ENCODE measurements at places on chromosomes 5 and 9.

DNA sequence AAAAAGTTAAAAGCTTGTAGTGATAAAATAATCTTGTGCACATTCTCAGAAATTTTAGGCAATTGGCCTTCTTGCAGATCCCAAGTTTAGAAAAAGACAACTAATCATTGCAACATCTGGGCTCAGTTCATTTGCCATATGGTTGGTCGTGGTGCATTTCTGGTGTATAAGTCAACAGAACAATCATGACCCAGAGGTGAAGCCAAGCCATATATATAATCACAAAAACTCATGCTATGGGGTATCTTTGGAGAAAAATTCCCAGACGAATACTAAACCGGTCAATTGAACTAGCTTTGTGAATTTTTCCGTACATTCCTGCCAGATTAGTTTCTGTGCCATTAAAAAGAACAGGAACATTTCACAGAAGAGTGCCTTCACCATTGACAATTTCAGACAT is 50.3 kb downstream of the FYB1 start:
- DNase-seq: peak; percentile 57

- DNase-seq: peak; percentile 99
Observed at GRCh38 chr9:88477300-88477751, 57.7 kb upstream of the NXNL2 start.

DNA sequence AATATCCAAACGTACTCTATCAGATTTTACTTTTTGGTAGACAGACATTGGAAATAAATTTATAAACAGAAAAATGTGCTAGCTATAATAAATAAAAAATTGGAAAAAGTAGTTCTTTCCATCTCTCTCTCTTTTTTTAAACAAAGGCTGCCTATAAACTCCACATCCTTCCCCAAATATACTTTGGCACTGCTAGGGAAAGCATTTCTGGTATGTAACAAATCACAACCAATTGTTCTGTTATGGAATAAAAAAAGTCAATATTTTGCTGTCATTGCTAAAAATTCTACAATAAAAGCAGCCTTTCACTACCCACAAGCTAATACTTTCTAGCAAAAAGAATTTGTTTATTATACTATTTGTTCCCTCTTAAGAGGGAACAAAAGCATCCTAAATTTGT is 169.2 kb upstream of the TARS1 start:
- DNase-seq: peak; percentile 59

GRCh38 chr9:88187631-88188030 is 49.4 kb upstream of the SPATA31C2 start:
- peak; percentile 6 for DNase-seq

GRCh38 chr5:166845044-166845443 is 1446.4 kb upstream of the WWC1 start:
- peak; percentile 9 for DNase-seq

DNA sequence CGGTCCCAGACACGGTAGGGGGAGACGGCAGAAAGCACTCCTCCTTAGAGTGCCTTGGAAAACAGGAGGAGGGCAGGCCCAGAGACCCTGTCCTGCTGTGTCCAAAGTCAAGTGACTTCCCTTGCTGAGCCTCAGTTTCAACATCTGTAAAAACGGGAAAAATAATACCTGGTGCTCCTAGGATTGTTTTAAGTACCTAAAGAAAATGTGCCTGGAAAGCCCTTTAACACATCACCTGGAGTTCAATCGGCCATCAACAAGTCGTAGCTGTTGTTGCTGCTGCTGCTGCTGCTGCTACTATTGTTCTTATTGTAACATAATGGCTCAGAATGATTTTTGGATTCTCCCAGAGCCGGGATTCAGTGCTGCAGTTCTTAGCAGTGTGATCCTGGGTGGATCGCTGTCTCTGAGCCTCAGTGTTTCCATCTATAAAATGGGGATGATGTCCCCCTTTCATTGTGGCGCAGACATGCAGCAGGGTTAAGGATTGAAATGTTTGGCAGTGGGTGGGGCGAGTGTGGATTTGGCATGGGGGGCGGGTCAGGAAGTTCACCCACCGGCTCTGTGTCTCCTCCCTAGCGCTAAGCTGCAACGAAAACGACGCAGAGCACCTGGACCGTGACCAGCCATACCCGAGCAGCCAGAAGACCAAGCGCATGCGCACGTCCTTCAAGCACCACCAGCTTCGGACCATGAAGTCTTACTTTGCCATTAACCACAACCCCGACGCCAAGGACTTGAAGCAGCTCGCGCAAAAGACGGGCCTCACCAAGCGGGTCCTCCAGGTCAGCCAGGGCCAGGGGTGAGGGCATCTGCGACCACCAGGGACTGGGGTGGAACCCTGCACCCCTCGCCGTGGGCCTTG is 9.2 kb downstream of the LHX2 start:
- no peak for DNase-seq

DNA sequence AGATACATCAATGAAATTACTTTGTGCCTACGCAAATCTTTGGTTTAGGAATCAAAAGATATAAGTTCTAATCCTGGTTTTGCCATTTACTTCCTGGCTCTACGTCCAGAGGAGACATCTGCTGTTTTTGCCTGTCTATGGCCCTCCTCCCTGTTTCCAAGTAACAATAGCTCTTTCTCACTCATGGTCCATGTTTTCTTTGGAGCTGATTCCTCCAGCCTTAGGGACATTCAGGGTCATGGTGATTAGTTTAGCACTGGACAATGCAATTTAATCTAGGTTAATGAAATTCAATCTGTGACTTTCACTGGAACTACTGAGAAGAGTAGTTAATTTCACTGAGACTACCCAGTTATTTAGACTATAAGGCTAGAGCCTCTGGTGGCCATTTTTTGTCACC is 170.6 kb downstream of the SEMA6A start:
- no peak for DNase-seq
